ENCODE measurements at places on chromosomes 2 and 18. TPM values are rescaled to one million over a fixed set of nuclear protein-coding genes. Genes with fewer than 3 reads are reported as not detected.

- DNase-seq, result no peak
Measured at GRCh38 chr18:12973562-12974213, 17.5 kb upstream of the CEP192 start.

DNA sequence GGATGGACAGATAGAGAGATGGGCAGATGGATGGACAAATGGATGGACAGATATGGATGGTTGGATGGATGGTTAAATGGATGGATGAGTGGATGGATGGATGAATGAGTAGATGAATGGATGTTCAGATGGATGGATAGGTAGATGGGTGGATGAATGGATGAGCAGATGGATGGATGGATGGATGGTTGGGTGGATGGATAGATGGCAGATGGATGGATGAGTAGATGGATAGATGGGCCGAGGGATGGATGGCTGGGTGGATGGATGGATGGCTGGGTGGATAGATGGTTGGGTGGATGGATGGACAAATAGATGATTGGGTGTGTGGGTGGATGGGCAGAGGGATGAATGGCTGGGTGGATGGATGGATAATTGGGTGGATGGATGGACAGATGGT is 98.9 kb upstream of the OTOS start:
- DNase-seq, result no peak

GRCh38 chr2:99338029-99338585 is 918 bp downstream of the EIF5B start:
- peak; percentile 45 for DNase-seq

Gene SEC11C
- 22.1 TPM for total RNA-seq

Gene MYO3B
- not detected for total RNA-seq

Data from HT-29 (cell line).